ENCODE measurements at places on chromosomes 3 and 15.

DNA sequence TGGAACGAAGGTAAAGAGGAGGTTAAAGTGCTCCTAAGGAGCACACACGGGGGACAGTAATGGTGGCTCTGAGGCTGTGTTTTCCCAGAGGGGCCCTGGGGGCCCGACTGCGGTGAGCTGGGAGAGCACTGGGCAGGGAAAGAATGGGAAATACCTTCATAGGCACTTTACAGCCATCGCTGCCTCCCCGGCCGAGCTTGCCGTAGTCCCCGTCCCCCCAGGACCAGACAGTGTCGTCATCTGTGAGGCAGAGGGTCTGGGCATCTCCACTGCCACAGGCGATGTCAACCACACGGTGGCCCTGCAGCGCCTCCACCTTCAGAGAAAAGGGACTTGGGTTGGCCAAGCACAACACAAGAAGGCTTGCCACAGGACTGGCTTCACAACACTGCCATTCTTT is 32.8 kb upstream of the OCA2 start:
- no peak for DNase-seq

DNA sequence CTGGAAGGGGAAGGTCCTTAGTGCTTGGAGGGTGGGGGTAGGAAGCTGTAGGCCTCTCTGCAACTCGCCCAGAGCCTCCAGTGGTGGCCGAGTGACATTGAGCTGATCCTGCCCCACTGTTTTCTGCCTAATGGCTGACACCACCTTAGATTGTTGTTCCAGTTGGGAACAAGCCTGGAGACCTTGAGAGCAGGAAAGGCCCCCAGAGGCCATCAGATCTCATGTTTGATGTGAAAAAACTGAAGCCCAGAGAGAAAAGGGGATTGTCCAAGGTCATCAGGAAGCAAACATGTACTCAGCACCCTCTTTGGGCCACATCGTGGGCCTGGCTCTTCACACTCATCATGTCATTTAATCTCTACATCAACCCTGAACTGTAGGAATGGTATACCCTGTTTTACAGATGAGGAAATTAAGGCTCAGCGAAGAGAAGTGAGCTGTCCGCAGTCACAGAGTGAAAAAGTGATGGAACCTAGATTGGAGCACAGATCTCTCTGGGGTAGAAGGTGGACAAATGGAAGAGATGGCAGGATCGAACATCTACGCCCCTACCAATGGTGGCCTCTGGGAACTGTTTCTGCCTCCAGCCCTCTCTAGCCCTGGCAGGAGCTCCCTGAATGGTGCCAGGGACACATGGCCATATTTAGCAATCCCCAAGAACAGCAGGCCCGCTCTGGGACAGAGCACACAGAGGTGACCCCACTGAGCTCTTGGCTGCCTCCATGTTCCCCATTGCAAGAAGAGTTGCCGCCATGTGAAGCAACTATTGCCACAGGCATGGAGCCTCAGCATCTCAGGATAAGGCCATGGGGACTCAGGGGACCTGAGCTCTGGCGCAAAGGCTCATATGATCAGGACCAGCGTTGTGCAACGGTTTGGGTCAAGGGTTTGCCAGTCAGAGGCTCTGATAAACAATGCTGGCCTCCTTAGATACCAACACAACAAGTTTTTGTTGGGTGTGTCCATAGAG is 31.6 kb upstream of the TSEN2 start:
- DNase-seq: no peak

DNA sequence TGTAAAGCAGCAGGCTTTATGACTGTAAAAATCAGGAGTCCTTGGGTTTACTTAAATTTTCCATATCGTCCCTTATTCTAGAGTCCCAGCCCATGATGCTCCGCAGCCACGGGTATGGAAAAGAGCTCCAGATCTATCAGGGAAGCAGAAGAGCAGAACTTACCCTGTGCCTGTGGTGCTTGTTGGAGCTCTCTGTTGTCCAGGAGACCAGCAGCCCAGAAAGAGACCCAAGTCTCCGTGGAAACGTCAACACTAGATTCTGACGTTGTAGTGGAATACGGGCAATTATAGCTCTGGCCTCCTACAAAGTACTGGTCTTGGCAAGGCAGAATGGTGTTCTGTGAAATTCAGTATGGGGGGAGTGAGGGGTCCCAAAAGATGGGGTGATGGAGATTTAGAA is 2.0 kb downstream of the GMNC start:
- DNase-seq: no peak

- DNase-seq: no peak
Observed at GRCh38 chr15:98151096-98151495, 190.6 kb downstream of the ARRDC4 start.

DNA sequence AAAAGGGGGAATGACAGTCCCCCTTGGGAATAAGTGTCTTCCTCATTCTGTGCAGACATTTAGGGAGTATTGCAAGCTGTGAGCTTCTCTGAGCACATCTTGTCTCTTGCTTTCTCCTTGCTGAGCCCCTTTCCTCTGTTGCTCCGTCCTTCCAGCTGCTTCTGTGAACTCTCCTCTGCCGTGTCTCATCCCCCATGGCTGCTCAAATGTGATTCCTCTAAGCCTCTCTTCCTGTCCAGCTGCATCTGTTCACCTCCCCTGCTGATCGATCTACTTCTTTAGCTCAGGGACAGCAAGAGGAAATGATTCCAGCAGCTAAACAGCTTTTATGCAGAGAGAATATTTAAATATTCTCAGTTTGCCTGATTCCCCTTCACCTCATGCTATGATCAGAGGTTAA is 328.0 kb upstream of the DNAJC19 start:
- no peak for DNase-seq

GRCh38 chr3:46463120-46463867 is 1.4 kb downstream of the LTF start:
- DNase-seq: no peak

DNA sequence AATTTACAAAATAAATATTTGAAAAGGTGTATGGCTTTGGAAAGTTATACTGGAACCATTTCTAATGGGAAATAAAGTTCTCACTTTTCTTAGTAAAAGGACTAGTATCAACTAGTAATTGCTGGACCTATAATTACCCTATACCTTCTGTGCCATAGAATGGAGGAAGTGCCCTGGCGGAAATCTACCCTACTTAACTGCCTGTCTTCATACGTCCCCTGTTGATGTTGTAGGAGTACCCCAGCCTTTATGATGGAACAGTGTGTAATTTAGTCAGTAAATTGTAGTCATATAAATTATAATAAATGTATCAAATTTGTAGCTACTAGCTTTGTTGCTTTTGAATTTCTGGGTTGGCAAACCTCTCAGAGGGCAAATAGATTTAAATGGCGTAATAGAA is 149.9 kb downstream of the LPP start:
- DNase-seq: no peak

GRCh38 chr3:66830301-66830700 is 167.8 kb upstream of the KBTBD8 start:
- DNase-seq: no peak

DNA sequence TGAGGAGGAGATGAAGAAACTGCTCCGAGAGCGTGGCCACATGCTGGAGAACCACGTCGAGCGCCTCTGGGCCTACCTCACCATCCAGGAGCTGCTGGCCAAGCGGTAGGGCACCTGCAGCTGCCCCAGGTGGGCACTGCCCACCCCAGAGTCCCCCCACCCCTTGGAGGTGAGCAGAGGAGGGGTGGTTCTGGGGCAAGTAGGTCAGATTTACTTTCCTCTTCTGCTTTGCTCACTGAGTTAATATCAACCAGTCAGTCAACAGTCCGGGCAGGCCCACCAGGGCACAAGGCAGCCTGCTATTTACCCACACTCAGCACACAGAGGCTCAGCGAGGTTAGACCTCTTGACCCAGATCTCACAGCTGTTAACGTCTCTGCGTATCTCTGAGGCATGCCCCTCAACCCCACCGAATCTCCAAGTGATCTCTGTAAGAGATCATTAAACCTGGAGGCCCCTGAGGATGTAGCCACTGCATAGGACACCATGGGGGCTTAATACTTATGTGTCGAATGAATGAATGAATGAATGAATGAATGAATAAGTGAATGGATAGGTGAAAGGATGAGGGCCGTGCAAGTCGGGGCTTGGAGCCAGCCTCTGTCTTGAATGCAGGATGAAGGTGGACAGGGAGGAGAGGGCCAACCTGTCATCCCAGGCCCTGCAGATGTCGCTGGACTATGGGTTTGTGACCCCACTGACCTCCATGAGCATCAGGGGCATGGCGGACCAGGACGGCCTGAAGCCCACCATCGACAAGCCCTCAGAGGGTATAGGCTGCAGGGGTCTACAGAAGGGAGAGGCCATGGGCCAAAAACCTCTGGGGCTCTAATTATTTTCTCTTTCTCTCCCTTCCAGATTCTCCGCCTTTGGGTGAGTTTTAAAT is 8.0 kb upstream of the ITIH3 start:
- no peak for DNase-seq

GRCh38 chr3:43793648-43794372 is 103.1 kb downstream of the ABHD5 start:
- DNase-seq: no peak

DNA sequence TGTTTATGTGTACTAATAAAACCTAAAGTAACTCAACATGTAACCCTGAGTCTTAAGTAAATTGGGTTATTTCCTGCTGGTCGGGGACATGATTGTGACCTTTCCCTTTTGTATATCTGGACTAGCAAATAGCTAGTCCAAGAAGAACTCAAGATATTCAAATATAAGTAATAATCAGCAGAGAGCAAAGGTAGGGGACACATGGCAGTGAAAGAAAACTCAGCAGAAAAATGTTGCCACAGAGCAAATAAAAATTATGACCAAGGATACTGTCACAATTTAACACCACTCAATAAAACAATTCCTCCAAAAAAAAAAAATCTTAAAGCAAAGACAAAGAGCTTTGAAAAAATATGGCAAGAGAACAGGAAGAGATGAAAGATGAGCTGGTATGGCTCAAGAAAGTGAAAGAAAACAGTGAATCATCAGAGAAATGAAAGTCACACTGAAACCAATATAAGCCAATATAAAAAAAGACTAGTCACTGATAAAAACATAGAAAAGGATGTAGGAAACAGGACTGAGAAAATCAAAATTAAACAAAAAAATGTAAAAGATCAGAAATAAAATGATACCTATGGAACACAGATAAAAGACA is 43.4 kb downstream of the HLTF start:
- DNase-seq: no peak

DNA sequence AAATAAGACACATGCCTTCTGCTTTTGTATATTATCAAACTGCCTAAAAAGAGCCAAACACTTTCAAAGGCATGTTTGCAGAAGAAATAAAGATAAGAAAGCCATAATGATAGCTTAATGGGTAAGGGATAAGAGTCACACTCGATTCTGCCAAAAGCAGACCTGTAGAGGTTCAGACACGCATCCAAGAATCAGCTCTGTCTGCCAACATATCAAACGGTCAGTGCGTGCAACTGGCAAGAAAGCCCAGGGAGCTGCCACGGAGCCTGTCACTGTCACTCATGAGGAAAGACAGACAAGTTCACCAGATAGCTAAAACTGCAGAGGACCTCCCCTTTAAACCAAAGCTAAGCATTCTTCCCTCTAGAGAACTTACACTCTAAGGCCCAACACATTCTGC is 23.2 kb downstream of the DCP1A start:
- DNase-seq: no peak

DNA sequence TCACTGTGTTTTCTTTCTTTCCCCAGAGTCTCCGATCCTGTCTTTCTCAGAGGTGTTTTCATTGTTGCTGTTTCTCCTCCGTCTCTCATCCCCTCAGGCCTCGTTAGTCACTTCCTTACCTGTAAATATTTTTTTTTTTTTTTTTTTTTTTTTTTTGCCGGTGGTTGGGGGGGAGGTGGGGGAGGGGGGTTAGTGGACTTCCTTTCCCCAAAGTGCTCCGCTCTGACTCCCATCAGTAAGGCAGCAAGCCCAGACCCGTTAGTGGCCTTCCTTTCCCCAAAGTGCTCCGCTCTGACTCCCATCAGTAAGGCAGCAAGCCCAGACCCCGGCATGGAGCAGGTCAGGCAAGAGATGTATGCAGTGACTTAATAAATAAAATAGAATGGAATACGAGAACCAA is 97.1 kb upstream of the TNFAIP8L3 start:
- DNase-seq: no peak

- no peak for DNase-seq
Observed at GRCh38 chr3:79661896-79662295, 105.9 kb downstream of the ROBO1 start.

DNA sequence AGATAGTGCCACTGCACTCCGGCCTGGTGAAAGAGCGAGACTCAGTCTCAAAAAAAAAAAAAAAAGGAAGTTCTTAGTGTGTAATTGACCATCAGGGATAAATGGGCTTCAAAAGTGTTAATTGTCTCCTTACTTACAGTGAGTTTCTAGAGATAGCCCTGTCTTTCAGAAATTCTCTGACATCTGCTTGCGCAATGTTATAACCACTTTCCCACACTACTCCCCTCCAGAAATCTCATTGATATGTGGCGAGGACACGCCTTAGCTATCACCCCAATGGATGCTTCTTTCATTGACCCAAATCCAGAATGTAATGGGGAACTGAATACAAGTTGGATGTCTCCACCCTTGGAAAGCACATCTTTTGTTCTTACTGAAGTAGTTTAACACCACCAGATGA is 70.9 kb downstream of the GMPS start:
- DNase-seq: no peak

GRCh38 chr15:27826902-27827714 is 272.0 kb downstream of the OCA2 start:
- DNase-seq: no peak

- DNase-seq: no peak
Observed at GRCh38 chr3:159266779-159267178, 464.9 kb downstream of the MFSD1 start.

GRCh38 chr3:97949743-97950142 is 22.5 kb downstream of the RIOX2 start:
- no peak for DNase-seq

DNA sequence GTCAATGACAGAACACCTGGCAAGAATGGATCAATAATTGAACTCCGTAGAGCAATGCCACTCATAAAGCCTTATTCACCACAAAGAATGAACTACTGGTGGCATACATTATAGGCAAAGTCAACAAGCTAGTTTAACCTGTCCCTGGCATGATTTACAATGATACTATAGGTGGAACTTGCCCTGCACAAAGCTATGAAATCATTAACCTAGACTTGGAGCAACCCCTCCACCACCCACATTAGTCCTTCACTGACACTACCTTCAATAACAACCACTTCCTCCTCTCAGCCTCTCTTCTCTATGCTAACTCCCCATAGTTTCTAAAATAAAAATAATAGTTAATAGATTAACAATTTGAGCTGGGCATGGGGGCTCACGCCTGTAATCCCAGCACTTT is 54.4 kb downstream of the ACAP2 start:
- peak; percentile 20 for DNase-seq

Data from LoVo (cell line).